ENCODE measurements at places on chromosomes 12 and 14. TPM values are rescaled to one million over a fixed set of nuclear protein-coding genes. Genes with fewer than 3 reads are reported as not detected.

DNA sequence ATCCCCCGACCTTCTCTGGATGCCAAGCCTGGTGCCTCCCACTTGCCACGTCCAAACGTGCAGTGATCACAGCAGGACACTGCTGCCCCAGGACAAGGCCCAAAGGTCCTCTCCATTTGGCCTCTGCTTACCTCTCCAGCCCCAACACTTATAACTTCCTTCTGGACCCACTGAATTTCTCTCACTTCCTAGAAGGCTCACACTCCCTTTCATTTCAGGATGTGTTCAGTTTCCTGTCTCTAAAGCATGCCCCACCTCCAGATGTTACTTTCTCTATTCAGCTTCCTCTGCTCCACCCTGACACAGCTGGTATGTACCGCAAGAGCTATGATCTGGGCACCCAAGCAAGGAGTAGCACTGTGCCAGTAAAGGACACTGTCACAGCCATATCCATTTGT lies 33.0 kb downstream of the CDKL1 start:
- DNase-seq = peak; percentile 78

GRCh38 chr12:89243771-89244170 lies 108.5 kb downstream of the DUSP6 start:
- DNase-seq = no peak

DNA sequence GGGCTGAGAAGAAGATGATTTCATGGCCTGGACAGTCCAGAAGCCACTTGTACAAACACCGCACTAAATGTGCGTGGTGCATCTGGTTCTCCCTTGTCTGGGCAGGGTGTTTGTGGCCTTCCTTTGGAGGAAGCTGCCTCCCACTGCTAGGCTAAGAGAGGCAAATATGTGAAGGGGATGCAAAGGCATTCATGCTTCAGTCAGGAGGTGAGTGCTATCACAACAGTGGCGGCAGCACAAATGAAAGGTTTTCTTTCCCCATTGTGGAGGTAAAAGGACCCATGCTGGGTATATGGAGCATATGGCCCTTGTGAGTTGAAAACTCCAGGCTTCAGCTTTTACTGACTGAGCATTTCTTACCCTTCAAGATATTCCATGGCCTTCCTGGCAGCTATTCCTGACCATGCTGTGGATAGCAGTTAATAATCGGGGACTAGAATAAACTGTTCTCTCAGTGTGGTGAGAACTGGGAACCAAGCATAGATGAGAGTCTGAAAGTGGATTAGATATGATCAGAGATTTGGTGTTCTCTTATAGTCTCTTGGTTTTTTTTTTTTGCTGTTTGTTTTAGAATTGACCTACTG lies 69.9 kb downstream of the MYRFL start:
- no peak for DNase-seq

Gene SOAT2
- total RNA-seq = not detected

GRCh38 chr12:14958361-14959125 lies 2.9 kb downstream of the ARHGDIB start:
- DNase-seq = no peak

DNA sequence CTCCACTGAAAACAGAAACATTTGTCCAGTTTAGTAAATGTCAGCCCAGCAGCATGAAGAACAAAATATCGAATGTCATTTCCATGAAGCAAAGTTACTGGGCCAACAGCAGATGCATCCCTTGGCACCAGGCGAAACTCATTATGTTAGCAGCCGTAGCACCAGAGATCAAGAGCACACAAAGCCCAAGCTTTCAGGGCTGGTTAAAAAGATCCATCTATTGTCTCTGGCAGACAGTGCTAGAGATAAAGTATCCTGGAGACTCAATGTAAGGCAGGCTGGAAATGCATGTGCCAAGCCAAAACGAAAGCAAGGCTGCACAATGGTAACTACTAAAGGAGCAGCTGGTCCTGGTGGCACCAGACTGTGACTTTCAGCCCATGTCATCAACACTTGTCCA lies 120.3 kb upstream of the PLEKHG7 start:
- no peak for DNase-seq

- no peak for DNase-seq
Measured at GRCh38 chr14:76376409-76376877, 506 bp downstream of the ESRRB start.

- DNase-seq = no peak
Measured at GRCh38 chr12:117015811-117016210, 83.4 kb downstream of the TESC start.

GRCh38 chr12:120640861-120641833 lies 721 bp downstream of the CABP1 start:
- no peak for DNase-seq

DNA sequence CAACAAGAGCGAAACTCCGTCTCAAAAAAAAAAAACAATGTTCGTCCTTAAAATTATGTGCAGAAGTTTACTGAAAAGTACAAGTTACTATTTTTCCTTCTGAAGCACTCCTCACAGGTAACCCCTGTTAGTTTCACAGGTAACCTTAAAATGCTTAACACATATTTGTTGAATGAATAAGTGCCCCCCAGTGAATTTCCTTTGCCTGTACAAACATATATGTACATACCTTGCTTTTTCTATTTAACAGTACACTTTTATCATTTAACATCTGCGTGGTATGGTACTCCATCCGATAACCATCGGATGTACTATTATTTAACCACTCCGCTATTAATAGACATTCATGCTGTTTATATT lies 1.4 kb upstream of the RAB35 start:
- no peak for DNase-seq

Gene FAM90A1
- not detected for total RNA-seq

Gene KERA
- total RNA-seq = not detected

Gene KRT82
- not detected for total RNA-seq

Gene HELB
- 1.4 TPM for total RNA-seq

- DNase-seq = peak; percentile 89
Measured at GRCh38 chr12:108833355-108833733, 24.0 kb downstream of the SSH1 start.

- no peak for DNase-seq
Measured at GRCh38 chr14:69471916-69472315, 12.6 kb upstream of the PLEKHD1 start.

GRCh38 chr14:80946187-80946586 lies 4.6 kb upstream of the CEP128 start:
- peak; percentile 81 for DNase-seq

GRCh38 chr12:116393859-116394650 lies 116.6 kb upstream of the MED13L start:
- no peak for DNase-seq

DNA sequence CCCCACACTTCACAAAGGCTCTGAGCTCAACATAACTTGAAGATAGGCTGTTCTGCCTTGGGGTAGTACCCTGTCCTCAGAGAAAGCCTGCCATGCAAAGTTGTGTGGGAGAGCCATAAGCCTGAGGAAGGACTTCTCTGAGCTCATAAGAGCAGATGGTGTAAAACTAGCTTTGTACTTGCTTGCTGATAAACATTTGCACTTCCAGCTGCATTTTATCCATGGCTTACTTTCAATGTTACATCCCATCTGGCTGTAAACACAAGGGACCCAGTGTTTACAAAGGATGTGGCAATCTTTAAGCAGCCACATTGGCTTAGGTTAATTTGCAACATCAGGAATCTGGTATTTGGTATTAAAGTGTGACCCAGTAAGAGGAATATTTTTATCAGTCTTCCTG lies 258.1 kb downstream of the IPO8 start:
- no peak for DNase-seq

GRCh38 chr12:58189893-58190292 lies 248.5 kb downstream of the ATP23 start:
- DNase-seq = no peak

GRCh38 chr12:84913129-84913515 lies 523 bp upstream of the SLC6A15 start:
- DNase-seq = no peak

DNA sequence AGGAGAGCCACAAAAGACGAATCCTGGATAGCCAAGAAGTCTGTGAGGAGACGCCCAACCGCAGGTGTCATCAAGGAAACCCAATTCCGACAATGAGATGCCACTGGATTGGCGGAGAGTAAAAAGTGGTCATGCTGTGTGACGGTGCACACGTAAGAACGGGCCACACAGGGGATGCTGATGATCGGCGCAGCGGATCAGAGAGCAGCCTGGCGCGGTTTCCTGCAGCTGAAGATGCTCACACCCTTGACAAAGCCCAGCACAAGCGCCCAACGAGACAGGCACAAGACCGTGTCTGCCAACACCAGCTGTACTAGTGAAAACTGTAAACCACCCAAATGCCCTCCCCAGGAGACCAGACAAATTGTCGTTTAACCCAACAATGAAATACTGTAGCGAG lies 55.8 kb downstream of the CCDC85C start:
- DNase-seq = no peak

- no peak for DNase-seq
Measured at GRCh38 chr12:91590966-91591638, 408.5 kb upstream of the DCN start.

DNA sequence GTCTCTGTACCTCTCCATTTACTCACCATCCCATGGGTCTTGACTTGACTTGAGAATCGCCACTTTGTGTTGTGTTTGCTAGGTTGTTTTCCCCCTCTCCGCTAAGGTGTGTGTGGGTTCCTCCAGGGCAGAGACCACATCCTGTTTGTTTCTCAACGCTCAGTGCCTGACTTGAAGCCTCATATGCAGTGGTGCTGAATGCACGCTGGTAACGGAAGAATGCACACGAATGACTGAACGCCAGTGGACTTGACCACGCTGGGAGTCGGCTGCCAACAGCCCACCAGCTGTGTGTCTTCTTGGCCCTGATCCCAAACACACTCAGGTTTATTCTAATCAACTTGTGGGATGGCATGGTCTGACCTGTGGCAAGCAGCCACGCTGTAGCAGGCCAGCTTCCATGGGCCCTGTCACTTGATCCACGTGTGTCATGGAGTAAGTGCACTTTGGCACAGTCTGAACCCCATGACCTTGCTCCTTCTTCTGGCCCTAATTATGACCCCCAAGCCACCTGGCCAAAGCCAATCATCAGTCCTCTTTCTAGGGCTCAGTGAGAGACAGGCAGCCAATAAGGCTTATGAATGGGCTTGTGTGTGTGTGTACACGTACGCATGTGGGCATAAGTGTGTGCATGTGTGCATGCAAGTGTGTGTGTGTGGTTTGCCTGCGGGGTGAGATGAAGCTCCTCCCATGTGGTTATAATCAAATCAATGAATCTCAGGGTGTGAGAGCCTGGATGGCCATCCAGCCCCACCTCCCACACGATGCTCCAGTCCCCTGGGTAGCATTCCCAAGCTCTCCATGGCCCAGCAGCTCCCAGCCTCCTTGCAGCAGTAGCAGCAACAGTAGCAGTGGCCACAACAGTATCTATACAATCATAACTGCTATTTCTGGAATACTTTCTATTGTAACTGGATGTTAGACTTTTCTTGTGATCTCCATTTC lies 6.4 kb upstream of the TC2N start:
- peak; percentile 26 for DNase-seq

DNA sequence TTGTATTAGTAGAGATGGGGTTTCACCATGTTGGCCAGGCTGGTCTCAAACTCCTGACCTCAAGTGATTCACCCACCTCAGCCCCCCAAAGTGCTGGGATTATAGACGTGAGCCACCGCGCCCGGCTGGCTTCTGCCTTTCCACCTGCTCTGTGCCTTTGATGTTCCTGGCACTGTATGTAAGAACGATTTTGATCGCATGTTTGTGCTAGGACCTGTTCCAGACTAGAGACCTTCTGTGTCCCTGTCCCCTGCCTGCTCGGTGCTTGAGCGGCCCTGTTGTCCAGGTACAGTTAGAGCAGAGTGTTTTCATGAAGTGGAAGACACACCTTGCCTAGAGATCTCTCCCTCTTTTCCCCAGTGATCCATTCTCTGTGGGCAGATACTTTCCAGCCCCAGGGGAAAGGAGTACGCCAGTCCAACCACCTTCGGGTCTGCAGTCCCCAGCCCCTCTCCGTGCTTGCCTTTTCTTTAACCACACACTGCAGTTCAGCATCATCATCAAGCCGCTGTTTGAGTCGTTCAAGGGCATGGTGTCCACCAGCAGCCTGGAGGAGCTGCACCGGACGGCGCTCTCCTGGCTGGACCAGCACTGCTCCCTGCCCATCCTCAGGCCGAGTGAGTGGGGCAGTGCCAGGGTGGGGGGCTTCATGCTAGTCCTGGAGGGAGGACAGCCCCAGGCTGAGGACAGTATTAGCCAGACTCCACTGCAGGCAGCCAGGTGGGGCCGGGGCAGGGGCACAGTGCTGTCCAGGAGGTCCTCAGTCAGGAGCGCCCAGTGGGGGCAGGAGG lies 33.4 kb downstream of the IL31 start:
- no peak for DNase-seq

Gene CSRP2
- 16.9 TPM for total RNA-seq

DNA sequence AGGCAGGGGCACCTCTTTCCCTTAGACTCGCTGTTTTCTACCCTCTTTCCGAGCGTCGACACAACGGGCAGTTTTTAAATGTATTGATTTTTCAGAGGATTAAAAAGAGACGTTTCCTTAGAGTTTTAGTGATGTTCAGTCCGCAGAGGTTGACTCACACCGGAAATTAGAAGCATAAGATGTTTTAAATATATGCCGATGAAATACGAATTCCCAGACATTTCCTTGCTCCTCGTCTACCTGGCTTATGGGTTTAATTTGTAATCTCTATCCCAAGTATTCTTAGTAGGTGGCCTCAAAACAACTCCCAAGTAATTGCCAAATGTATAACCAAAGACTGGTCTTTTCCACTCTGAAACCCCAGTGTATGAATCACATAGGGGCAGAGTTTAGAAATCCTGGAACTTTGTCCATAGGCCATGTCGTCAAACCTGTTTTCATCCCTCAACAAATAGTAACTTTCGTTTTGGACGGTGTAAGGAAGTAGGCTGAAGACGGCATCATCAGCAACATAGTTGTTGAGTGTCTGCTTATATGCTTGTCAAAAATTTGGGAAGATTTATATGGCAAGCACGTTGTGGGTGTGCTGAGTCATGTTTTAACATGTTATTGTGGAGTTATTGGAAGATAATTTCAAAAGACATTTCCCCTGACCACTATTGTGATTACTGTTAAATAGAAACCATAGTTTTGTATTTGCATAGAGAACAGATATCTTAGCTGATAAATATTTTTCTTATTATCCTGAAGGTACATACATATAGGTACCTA lies 824 bp downstream of the TBK1 start:
- DNase-seq = peak; percentile 71

DNA sequence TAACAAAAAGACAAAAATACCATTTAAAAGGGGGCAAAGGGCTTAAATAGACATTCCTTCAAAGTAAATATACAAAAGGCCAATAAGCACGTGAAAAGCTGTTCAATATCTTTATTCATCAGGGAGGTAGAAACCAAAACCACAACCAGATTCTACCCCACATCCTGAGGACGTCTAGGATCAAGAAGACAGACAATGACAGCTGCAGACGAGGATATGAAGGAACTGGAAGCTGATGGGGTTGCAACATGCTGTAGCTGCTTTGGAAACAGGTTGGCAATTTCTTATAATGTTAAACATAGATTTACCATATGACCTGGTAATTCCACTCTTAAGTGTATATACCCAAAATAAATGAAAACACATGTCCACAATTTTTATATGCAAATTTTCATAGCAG lies 85.1 kb upstream of the C14orf180 start:
- DNase-seq = no peak

GRCh38 chr12:56763753-56764657 lies 881 bp downstream of the HSD17B6 start:
- peak; percentile 26 for DNase-seq

GRCh38 chr12:63857771-63858670 lies 13.5 kb downstream of the SRGAP1 start:
- DNase-seq = no peak

GRCh38 chr12:68199127-68199526 lies 26.5 kb downstream of the IL26 start:
- DNase-seq = no peak

All from HT1080 (cell line).